ENCODE measurements at places on chromosomes 5 and 9.

GRCh38 chr9:137682428-137683105 is 63.8 kb downstream of the EHMT1 start:
- no peak for DNase-seq

GRCh38 chr5:122053181-122054109 is 24.6 kb downstream of the LOX start:
- DNase-seq: no peak

DNA sequence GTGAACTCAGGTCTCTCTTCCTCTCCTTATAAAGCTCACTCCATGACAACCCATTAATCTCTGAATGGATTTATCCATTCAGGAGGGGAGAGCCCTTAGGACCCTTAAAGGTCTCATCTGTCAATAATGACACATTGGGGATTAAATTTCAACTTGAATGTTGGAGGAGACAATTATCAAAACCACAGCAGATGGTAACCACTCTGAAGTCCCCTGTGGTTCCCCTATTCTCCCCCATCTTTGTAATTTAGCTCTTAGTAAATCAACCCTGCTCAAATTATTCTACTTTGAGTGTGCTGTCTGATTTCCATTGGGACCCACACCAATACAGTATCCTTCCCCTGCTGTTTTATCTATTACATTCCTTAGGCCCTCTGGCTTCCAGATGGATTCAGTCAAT is 72.0 kb upstream of the RAI14 start:
- no peak for DNase-seq

GRCh38 chr9:78612091-78612490 is 315.2 kb downstream of the PSAT1 start:
- DNase-seq: no peak

DNA sequence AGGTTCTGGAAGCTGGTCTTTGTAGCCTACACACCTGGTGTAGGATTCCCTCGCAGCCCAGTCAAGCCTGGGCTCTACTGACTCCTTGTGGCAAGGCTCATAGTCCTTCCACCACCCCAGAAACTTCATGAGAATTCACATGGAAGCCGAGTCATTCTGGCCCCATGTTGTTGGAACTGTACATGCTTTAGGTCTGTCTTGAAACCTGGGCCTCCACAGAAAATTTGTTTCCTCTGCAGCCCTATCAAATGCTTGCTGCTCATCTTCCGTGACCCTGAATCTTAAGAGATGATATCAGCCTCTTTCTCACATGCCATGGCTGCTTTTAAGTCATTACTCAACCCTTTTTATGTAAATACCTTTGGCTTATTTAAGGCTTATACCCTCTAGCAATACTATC is 113.4 kb upstream of the GRHPR start:
- DNase-seq: peak; percentile 5

GRCh38 chr5:21397693-21398092 is 1409.7 kb upstream of the CDH18 start:
- no peak for DNase-seq

DNA sequence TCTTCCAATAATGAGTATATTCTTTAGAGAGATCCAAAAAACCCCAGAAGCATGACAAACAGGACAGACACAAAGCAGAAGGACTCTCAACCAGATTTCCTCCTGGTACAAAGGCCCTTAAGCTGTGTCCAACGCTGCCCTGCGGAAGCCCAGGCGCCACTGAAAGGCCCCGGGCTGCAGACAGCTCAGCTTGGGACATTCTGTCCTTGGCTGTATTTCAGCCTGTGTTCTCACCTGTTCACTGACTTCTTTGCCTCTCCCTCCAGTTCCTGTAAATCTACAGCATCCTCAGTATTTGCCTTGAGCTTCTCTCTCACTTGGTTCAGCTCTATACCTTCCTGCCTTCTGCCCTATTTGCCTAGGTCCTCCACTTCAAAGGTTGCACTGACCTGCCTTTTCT is 96.5 kb downstream of the SH3TC2 start:
- no peak for DNase-seq

- DNase-seq: no peak
Observed at GRCh38 chr9:27248702-27249101, 48.2 kb downstream of the EQTN start.

DNA sequence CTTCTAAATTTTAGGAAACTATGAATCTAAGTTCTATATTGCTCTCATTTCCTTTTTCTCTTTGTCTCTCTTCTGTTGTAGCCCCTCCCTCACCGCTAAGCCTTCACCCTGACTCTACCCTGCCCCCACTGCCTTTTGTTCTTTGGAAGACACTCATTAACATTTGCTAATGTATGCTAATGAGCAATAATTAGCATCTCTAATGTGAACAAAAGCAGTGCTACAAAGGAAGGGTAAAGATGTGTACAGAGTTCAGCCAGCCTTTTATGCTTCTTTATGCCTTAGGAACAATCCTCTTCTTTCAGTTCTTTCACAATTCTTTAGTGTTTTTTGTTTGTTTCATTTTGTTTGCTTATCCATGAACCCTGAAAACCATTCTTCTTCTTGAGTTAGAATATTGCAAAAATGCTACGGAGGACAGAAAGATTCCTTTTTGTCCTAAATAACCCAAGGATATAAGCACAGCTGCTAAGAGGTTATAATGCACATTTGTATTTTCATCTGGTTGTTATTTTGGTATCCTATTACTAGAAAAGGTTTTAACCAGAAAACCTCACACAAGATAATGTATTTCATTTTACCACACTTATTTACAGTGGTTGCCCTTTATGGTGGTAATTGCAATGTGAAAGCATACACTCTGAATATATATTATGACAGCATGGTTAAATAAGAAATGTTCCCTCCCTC is 159.3 kb downstream of the TMC1 start:
- DNase-seq: no peak

DNA sequence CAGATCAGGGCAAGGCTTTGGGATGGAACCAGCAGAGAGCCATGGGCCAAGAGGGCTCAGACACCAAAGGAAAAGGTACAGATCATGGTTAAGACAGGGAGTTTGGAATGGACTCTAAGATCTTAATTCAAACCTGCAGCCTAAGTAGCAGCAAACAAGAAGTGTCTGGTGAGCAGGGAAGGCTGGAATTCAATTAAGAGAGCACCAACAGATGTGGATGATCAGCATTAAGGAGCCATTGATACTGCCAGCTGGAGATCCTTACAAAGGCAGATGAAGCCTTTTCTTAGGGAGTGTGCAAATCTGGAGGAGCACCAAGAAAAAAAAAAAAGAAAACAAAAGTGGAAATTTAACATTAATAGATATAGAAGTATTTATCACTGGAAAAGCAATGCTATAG is 516.8 kb downstream of the RASEF start:
- DNase-seq: no peak

DNA sequence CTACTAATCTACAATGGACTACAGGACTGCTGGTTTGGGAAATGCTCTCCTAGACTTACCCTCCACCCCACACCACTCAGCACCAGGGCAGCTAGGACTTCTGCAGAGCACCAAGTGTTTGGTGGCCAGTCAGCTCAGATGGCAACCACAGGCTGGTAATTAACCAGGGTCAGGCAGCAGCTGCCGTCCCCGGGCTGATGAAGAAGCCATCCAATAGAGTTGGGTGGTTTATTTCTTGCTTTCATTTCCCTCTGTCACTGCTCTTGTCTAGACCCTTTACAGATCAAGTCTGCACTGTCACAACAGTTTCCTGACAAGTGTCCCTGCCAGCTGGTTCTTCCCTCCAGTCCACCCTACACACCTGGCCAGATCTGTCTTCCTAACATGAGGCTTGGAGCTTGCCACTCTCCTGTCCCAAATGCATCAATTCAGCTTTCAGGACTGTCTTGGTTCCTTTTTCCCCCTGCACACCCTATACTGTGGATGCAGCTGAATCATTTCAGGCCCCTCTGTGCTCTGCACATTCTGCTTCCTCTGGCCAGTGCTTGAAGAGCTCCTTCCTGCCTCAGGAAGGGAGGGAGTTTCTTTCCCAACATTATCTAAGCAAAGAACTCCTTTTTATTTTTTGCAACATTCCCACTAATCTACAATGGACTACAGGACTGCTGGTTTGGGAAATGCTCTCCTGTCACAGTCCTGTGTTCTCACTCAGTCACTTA is 30.2 kb upstream of the HSPA9 start:
- DNase-seq: no peak

GRCh38 chr5:59637884-59638580 is 255.5 kb downstream of the PDE4D start:
- DNase-seq: no peak

GRCh38 chr5:9166202-9167112 is 379.4 kb downstream of the SEMA5A start:
- no peak for DNase-seq

DNA sequence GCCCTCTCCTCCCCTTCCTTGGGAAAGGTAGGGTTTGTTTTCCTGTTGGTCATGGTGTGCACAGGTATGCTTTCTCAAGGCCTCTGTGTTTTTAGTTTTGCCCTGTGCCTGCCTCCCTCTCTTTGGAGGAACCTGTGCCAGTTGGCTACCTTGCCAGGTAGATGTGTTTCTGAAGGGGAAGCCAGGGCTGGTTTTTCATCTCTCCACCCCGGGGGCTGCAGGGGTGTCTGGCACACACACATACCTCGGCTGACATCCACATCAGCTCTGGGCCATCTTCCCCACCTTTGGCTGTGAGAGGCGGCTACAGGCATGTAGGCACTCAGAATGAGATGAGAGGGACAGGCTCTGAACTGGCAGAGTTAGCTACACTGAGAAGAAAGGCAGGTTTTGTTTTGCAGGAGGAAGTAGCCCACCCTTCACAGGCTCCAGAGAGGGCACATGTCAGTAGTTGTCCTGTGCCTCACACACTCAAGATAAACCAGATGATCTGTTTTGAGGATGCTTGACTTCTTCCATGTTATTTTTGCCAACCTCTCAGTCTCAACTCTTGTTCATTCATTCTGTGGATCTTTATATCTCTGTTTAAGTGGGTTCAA is 9.7 kb downstream of the RGMB start:
- no peak for DNase-seq

DNA sequence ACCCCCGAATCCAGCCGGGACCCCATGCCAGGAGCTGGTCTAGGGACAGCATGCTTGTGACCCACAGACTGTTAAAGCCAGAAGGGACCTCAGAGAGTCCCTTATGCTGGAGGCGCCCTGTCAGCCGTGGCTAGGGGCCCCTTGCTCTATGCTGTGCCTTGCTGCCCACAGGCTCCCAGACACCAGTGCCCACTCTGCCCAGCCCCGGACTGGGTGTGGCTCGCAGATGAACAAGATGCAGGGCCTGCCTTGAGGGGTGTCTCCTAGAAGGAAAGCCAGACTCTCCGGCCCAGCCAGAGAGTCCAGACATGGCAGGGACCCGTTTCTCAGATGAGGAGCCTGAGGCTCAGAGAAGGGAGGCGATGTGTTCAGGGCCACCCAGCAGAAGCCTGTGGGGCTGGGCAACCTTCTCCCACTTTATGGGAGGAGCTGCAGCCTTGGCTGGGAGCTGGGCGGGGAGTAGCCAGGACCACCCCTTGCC is 85.7 kb downstream of the LMX1B start:
- DNase-seq: no peak

DNA sequence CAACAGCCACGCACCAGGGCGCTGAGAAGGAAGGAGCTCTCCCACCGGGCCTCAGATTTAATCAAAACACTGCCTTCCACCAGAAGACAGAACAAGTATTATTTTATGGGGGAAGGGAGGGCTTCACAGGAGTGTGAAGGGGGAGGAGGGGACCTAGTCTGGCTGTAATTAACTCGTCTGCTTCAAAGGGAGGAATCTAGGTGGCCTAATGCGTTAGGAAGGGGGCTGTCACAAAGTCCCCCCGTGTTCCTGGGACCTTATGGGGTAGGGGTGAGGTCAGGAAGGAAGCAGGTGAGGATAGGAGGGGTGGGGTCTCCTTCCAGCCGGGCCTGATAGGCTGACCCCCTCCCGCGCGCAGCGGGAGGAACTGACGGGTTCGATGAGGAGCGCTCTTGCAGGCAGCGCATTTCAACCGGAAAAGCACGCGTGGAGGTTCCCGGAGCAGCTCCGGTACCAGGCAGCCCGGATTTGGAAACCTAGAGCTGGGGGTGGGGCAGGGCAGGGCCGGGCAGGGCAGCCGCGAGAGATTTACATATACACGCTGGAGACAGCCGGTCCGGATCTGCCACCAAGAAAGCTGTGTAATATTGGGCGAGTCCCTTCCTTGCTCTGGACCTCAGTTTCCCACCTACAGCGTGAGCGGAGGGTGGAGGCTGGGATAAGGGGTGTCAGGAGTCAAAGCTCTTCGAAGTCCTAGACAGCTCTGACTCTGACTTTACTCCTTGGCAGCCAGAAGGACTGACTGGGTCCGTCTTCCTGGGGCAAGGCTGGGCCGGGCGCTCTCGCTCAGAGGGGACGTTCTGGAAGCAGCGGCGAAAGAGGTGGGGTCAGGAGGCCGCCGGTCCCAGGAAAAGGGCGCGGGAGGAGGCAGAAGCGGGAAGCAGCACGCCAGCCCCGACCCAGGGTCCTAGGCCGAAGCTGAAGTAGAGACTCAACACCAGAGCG is 1.8 kb downstream of the SHB start:
- DNase-seq: peak; percentile 9

- DNase-seq: no peak
Observed at GRCh38 chr5:170701334-170701733, 82.2 kb upstream of the GABRP start.

DNA sequence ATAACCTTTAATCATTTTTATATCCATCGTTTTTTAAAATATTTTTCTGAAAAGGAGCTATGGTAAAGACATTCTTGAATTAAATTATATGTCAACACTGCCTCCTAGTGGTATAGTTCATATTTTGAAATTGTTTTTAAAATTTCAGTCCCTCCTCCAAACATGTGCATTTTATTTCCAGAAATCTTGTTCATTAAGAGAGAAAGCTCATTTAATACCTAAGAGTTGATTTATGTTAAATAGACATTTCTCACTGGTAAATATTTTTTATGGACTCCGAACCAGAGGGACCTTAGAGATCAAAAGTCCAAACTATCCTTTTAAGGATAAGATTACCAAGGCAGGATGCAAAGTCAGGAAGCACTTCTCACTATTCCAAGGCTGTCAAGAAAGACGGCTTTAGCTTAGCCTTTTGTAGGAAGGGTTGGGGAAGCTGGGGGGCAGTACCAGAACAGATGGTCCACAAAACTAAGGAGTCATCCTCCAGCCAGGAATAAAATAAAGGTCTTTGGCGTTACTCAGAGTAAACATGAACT is 21.6 kb downstream of the BHMT start:
- DNase-seq: peak; percentile 35

GRCh38 chr9:125238915-125239446 is 2.2 kb downstream of the HSPA5 start:
- no peak for DNase-seq

DNA sequence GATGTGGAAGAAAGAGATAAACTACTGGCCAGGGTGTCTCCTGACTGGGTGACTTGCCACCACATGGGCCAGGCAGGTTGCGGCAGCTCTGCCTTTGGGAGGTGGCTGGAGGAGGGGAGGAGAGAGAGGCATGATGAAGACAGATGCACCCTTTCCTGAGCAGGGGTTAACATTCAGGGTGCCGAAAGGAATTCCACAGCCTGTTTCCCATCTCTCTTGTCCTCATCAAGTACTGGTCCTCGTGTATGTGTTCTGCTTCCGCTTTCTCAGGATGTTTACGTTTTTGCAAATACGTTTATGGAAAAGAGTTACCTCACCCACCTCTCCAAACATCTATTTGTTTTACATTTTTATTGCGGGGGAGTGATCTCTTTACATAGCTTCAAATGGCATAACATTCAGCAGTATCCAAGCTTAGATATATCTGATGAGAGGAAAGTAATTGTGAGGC is 73.4 kb downstream of the C9orf85 start:
- no peak for DNase-seq

GRCh38 chr5:1211701-1212100 is 10.3 kb downstream of the SLC6A19 start:
- no peak for DNase-seq

All from CD4-positive, alpha-beta memory T cell (primary cell).